ENCODE measurements at places on chromosomes 3 and 15.

GRCh38 chr3:69214241-69214640 is 91.8 kb upstream of the LMOD3 start:
- DNase-seq = no peak

GRCh38 chr15:31080591-31081014 is 20.9 kb downstream of the TRPM1 start:
- no peak for DNase-seq

- no peak for DNase-seq
These were observed 55.0 kb downstream of the POLR2M start for GRCh38 chr15:57761562-57761961.

GRCh38 chr15:78061963-78062427 is 15.5 kb downstream of the TBC1D2B start:
- peak; percentile 59 for DNase-seq

DNA sequence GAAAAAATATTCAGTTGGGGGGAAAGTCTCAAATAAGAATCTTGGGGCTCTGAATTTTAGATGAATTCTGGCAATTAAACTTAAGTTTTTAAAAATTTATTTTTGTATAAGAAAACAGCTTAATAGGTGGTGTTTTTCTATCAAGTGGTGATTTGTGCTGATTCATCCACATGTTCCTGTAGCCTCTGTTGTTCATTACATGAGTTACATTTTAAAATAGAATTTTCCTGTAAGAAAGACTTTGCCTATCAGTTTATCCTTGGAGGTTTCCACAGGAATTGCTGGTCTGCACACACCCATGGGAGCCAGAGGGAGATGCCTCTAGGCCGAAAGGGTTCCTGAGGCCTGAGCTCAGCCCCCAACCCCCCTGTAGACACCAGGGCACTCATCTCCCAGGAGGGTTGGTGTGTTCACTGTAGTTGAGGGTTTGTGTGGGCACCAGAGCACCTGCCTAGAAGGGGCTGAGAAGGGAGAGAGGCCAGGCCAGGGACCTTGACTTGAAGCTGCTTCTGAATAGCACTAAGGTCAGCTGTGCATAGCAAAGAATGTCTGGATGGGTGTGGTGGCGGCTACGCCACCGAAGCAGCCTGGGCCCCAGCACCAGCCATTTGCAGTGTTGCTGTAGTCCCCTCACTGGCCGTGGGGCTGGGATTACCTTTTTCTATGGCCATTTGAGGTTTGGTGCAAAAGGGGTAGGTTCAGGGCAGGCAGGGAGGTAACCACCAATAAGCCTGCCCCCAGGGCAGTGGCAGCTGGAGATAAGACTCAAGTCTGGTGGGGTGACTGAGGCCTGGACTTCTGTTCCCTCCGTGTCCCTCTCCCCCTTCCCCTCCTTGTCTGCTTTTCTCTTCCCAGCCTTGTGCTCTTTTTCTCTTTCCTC is 11.9 kb downstream of the DNAJA4 start:
- DNase-seq = no peak

DNA sequence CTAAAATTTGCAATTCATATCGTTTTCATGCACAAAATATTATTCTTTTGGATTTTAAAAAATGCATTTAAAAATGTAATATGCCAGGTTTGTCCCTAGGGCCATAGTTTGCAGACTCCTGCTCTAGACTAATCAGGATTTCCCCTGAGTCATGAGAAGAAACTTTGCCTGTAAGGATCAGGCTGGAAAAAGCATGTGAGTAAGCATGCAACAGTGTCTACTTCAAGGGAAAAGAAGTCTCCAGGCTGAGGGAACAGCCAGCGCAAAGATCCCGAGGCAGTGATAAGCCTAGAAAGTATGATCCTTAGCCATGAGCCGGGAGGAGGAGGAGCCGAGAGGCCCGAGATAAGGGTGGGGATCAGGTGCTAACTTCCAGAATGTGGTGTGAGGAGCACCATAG is 382.8 kb upstream of the CFAP20DC start:
- no peak for DNase-seq

DNA sequence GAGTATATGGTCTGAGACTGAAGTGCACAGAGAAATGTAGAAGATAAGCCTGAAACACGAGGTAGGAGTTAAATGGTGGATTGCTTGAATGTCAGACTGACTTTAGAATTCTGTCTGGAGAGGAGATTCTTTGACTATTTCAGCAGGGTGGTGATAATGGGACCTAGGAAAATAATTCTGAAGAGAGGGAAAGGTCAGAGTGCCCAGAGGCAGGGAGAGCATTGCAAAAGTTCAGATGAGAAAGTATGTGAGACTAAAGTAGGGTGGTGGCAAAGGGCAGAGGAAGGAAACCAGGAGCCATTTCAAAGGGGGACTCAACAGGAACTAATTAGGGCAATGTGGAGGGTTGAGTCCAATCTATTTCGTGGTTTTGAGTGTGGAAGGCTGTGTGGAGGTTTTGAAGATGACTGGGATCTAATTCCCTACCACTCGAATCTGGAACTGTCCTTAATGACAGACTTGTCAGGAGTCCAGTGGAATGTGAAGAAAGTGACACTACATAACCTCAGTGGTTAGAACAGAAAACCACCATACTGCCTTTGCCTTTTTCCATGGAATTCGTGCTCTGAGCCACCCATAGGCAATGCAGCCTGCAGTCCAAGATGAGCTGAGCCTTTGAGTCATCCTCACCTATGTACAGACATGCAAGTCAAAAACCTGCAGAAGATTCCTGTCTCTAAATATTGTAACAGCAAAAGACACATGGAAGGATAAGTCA is 16.1 kb downstream of the CPOX start:
- DNase-seq = no peak
